ENCODE measurements at places on chromosomes 13 and 19.
A peak's percentile ranks its signal among the peaks of the same experiment; 100 is the strongest.

DNA sequence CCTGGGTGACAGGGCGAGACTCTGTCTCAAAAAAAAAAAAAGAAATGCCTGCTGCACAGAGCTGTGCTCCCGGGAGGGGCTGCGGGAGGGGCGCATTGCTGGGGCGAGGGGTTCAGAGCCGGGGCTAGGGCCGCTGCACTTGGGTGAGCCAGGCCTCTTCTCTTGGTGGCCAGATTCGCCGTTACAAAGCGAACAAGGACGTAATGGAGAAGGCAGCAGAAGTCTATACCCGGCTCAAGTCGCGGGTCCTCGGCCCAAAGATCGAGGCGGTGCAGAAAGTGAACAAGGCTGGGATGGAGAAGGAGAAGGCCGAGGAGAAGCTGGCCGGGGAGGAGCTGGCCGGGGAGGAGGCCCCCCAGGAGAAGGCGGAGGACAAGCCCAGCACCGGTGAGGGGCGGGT lies 19.0 kb downstream of the PLIN4 start:
- DNase-seq = no peak

- peak; percentile 44 for DNase-seq
Observed at GRCh38 chr19:1250437-1251260, 2.3 kb downstream of the MIDN start.

DNA sequence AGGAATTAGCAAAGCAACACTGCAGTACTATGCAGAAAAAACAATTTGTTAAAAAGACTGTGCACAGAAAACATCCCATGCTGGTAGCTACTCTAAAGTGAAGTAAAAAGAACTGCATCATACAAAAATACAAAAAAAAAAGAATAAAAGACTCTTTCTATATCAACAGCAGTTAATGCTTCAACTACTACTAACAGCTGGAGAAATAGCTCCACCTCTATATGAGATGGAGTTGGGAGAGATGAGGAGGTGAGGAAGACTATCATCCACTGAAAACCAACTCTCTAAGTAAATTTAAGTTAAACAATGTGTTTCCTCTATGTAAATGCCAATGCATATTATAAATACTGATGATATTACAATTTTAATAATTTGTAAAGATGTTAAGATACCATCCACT lies 1.8 kb downstream of the ZC3H13 start:
- DNase-seq = no peak

DNA sequence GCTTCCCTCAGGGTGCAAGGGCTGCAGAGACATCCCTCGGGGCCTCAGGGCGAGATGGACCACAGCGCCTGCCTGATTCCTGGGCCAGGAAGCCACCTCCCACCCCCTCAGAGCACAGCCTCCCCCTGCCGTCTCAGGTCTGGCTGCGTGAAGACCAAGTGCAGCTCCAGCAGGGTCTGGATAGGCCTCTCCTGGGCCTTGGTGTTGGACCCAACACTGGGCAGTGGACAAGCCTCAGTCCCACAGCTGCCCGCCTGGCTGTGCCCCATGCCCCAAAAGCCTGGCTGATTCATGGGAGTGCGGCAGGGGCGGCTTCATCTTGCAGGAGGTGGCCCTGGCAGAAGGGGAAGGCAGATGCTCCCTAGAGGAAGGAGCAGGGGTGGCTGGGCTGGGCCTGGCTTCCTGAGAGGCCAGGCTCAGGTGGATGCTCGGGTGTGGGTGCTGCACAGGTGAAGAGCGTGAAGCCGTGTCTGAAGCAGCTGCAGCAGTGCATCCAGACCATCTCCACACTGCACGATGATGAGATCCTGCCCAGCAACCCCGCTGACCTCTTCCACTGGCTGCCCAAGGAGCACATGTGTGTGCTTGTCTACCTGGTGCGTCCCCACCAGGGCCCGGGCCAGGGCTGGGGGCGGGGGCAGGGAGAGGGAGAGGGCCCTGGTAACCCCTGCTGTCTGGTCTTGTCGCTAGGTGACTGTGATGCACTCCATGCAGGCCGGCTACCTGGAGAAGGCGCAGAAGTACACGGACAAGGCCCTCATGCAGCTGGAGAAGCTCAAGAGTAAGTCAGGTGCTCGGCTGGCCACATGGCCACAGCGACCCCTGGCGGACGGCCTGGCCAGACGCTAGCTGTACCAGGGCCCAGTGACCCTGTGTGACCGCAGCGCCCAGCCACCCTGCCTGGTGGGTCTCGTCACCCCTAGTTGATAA lies 21.7 kb downstream of the MAU2 start:
- peak; percentile 46 for DNase-seq

GRCh38 chr13:31063772-31064171 lies 97.9 kb downstream of the HSPH1 start:
- DNase-seq = no peak

GRCh38 chr13:66343224-66343828 lies 886.8 kb downstream of the PCDH9 start:
- DNase-seq = no peak

DNA sequence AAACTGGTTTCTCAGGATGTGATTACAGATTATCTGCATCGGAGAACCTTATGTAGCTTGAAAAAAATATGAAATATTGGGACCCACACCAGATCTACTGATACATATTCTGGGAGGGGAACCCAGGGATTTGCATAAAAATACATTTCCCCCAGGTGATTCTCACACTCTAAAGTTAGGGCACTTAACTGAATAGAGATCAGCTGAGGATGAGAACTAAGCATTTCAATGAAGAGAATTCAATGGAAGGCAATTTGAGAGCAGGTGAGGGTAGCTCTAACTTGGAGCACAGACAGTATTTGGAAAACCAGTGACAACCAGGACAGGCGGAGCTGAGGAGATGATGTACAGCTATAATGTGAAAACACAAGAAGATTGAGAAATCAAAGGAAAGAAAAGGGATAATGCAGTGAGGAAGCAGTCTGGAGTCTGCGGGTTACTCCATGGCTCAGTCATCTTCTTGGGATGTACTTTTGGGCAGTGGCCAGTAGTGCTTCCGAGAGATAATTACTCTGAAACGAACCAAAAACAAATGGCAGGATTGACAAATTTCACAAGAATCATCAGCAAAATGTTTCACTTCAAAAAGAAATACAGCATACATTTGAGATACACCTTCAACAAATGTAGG lies 6.1 kb upstream of the OXGR1 start:
- DNase-seq = peak; percentile 28

DNA sequence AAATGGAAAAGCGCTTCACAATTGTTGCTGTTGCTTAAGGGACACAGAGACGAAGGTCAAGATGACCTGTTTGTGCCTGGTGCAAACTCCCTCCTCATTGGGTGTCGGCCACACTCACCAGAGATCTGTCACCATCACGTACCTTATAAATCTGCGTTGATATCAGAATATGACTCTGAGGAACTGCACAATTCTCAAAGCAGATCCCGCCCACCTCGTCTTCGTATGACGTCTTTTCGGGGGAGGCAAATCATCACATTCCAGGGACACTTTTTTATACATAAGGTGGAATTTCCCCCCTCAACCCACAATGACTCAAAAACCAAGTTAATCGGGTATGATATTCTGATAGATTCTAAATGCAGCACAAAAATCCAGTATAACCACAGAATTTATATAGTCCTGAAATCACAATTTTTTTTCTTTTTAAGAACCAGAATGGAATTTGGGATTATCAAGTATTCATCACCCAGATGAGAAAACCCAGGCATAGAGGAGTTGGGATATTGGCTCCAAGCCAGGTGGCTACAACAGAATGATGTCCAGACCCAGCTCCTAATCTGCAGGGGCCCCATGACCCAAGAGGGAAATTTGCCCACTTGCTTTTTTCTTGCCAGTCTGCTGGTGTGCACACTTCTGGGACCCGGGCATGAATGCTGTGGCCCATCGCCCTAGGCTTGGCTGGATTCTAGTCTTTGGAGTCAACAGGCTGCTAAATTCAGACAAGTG lies 50.6 kb upstream of the MTIF3 start:
- no peak for DNase-seq

- peak; percentile 42 for DNase-seq
Observed at GRCh38 chr19:5691822-5692722, 2.0 kb downstream of the RPL36 start.

- DNase-seq = no peak
Observed at GRCh38 chr13:99093997-99094396, 106.7 kb upstream of the UBAC2 start.

DNA sequence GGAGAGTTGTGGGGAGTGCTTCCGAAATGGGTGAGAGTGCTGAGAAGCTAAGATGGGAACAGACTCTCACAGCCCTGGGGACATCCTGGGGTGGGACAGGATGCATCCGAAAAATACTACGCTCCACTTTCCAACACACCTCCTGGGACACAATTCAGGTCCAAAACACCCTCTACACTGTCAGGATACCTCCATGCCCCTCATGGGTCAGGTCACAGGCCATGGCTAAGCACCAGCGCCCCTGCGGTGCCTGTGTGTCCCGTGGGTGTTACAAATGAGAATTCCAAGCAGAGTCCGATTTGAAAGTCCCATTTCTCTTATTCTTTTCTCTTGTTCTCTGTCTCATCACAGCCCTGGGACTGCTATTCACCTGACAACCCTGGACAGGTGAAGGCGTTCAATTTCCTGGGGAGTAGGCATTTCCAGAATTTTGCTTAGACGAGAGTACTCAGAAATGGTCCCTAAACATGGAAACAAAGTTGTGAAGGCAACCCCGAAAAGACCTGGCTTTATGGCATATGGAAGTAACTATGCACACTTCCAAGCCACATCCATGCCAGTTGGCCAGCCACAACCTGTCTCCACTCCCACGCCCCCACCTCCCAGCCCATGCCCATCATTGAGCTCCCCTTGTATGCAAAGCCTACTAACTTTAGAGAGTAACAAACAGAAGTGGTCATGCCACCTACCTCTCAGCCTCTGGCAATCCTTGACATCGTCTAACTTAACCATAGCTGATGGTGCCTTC lies 87.9 kb upstream of the ZNF507 start:
- DNase-seq = no peak

DNA sequence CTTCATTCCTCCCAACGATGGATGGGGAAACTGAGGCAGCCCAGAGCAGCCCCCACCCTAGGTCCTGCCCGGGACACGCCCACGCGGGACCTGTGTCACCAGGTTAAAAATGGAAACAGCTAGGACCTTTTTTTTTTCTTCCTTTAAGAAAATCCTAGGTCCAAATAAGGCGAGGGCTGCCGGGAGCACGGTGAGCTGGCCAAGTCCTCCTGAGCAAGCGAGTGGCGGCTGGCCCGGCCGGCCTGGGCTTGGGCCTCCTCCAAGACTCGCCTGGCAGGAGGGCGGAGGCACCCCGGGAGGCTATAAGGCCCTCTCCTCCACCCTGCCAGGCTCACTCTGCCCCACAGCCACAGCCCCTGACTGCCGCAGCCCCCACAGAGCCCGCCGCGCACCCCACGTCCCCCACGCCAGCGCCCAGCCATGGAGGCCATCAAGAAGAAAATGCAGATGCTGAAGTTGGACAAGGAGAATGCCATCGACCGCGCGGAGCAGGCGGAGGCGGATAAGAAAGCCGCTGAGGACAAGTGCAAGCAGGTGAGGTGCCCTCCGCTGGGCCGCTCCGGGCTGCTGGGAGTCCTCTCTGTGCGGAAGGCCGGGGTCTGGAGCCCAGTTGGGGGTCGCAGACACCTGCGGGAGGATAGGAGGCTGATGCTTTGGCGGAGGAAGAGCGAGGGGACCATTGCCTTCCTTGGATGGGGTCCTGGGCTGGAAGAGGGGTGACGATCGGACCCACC lies 8.9 kb upstream of the TPM4 start:
- DNase-seq = peak; percentile 58

GRCh38 chr13:103299079-103299478 lies 232.9 kb upstream of the SLC10A2 start:
- no peak for DNase-seq

- no peak for DNase-seq
Observed at GRCh38 chr19:720345-721160, 11.8 kb downstream of the PALM start.

GRCh38 chr13:37899753-37900152 lies 30.2 kb upstream of the TRPC4 start:
- DNase-seq = no peak

DNA sequence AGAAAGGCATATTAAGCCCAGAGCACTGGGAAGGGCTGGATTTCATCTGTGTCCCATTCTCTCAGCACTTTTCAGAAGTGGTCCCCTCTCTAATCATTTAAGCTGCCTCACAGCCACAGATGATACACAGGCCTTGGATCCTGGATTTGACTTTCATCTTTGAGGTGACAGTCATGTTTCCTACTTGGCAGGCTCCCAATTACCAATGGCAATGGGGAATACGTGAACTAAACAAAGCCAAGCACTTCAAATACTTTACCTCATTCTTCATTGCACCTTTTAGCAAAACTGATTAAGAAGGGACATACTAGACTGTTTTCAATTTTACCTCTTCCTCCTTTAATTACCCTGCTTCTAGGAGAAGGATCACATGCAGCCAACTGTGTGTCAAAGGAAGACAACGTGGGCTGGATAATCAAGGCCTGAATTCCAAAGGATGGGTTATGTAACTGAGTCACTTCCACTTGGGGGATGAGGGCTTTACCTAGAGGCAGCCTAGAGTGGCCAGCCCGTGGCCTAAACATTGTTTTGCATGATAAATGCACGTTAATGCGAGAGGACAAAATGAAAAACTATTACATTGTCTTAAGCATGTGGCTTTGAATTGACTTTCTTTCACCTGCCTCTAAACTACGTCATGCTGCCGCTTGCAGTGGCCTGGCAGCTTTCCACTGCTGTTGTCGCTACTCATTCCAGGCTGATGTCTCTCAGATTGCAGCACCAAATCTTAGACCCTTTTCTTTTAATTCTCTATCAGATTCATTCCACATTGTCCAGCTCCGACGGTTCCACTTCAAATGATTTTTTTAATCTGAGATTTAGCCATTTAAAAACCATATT lies 95.0 kb downstream of the KCTD12 start:
- no peak for DNase-seq

DNA sequence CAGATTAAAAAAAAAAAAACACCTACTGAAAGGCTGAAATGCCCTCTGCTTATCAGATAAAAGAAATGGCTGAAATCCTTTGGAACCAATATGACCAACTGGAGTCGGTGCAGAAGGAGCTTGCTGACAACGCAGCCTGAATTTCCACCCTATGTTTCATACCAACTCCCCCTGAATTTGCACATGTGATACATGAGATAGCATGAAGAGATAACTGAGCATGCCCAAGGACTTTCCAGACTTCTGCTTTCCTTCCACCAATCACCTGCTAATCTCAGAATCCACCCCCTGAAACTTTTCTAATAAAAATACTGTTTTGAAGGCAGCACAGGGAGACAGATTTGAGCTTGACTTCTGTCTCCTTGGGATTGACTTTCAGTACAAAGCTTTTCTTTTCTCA lies 32.2 kb upstream of the WDFY2 start:
- no peak for DNase-seq

Data from EL (cell line).